ENCODE measurements at places on chromosomes 1 and 21.

DNA sequence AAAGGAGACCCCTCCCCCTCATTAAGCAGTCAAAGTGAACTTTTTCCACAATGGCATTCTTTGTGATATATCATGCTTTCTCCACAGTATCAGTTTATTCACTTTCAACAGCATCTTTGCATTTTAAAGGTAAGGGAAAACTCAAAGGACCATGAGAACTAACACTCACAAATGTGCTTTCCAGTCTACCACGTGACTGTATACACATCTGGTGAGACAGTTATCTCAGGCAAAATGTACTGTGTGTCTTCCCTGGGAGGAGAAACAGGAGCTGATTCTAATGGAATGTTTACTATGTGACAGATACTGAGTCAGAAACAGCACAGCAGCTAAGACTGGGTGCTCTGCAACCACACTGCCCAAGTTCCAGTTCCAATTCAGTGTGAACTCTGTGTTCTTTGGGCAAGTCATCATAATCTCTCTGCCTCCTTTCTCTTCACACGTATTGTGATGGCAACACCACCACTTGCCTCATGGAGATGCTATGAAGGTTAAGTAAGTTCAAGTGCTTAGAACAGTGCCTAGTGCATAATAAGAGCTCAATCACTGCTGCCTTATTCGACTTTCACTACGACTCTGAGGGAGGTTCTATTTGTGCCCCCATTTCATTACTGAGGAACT lies 79.0 kb downstream of the SLC45A1 start:
- peak; percentile 43 for DNase-seq

- DNase-seq: no peak
Measured at GRCh38 chr1:47703981-47704596, 266.2 kb downstream of the FOXD2 start.

GRCh38 chr1:235708390-235708962 lies 58.9 kb upstream of the GNG4 start:
- DNase-seq: no peak

- peak; percentile 51 for DNase-seq
Measured at GRCh38 chr1:86429835-86430234, 5.9 kb downstream of the CLCA2 start.

DNA sequence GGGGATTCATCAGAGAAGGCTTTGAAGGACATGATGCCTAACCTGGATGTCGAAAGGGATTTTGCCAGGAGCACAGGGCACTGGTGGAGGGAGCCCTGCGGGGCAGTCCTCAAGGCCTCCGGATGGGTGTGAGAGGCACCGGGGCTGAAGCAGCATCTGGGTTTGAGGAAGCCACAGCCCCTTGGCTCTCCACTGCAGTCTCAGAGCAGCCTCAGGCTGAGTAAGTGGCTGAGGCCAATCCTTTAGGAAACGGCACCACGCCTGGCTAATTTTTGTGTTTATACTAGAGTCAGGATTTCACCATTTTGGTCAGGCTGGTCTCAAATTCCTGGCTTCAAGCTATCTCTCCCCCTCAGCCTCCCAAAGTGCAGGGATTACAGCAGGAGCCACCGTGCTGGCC lies 12.0 kb downstream of the ERVH48-1 start:
- DNase-seq: no peak

DNA sequence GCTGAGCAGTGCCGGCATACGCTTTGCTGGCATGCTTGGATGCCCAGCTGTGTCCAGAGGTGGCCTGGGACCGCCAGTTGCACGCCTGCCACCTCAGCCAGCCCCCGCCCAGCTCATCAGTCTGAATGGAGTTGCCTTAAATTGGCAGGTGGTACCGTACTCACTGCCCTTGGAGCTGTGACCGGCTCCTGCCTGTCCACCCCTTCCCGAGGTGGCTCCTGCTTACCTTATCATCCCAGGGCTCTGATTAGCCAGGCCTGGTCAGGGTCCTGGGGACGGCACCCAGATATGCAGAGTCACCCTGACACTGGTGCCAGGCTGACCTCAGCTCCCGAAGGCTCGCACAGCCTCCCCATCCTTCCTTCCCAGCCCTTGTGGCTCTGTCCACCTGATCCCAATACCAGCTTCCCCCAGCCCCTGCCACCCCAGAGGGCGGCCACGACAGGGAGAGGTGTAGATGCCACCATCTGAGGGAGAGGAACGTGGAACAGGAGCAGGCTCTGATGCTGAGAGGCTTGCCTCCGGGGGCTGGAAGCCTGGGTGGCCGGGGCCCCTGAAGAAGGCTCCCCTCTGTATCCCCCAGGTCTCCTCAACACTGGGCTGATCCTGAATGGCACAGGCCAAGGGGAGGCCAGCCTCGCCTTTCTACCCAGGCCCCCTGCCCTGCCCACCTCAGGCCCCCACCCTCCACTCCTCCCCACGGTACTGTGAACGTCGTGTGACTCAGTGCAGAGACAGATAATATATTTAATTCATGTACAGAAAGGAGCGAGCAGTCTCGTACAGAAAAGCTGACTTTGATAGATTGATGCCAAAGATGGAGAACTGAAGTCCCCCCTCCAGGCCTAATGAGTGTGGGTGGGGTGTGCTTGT lies 27.8 kb downstream of the CDK18 start:
- DNase-seq: no peak

- DNase-seq: no peak
Measured at GRCh38 chr1:10516925-10517676, 42.4 kb downstream of the PEX14 start.

- no peak for DNase-seq
Measured at GRCh38 chr1:84247425-84248220, 53.9 kb upstream of the SAMD13 start.

DNA sequence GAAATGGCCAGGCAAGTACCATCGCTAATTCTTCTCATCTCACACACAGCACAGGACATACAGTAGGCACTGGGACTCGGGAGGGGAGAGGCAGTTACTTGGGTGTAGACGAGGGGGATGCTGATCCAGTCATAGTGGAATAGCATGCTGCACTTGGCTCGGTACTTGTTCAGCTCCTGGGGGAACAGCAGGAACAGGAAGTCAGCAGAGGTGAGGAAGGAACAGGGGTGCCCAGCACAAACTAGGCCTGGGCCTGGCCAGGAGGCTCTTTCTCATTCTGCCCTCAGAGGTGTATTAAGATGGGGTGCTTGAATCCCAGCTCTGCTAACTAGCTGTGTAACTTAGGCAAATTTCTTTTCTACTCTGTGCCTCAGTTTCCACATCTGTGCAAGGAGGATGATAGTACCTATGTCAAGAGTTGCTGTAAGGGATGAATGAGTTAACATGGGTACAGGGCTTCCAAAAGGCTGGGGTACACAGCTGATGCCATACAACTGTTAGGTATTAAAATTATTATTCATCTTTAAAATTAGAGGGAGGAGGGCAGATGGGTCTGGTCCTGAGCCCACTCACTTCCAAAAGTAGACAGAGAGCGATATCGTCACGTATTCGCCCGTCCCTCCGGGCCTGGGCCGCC lies 2.4 kb downstream of the BEST4 start:
- no peak for DNase-seq

DNA sequence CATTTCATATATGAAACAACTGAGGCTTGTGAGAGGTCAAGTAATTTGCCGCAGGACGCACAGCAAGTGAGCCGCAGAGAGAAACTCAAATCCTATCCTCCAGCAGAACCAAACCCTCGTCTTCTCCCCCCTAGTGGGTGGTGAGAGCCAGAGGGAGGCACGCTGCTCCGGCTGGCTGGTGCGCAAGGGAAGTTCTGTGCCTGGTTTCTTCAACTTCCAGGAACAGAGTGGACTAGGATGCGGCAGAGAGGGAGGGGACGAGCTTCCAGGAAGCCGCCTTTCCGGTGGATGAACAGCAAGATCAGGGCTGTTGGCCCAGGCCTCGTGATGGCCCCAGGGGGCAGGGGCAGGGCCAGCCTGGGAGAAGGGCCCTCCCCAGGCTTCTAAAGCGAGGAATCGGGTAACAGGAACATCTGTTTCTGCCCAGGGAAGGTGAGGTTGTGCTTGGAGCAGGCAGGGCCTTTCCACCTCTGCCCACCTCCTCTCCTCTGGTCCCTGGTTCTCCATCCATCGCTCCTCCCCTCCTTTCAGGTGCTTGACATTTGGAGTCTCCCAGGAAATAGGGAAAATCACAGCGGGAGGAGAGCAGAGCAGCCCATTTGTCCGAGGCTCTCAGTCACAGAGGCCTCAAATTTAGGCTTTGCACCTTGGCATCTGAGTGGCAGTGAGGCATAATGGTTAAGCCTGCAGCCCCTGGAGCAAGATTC lies 16.8 kb upstream of the PDIK1L start:
- peak; percentile 31 for DNase-seq

- DNase-seq: no peak
Measured at GRCh38 chr1:227120826-227121225, 180.7 kb downstream of the COQ8A start.

DNA sequence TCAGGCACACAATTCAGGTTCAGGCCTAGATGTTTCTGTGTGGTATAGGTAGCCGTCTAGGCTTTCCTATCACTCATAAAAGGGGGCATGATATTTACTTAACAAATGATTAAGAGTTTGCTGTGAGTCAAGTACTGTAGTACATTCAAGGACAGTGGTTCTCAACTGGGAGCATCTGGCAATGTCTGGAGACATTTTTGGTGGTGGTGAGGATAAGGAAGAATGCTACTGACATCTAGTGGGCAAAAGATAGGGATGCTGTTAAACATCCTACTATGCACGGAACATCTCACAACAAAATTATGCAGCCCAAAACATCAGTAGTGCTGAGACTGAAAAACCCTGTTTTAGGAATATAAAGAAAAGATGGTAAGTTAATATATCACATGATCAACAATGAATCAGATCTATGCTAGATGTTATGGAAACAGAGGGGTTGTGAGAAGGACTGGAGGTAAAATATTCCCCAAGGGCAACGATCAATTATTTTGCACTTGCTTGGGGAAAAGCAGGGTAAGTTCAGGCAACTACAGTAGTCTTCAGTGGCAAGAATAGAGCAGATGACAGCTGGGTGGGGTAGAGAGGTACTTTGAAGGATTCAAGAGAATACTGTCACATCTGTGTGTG lies 4.9 kb downstream of the DNTTIP2 start:
- peak; percentile 41 for DNase-seq

- DNase-seq: no peak
Measured at GRCh38 chr1:205118752-205119151, 3.0 kb downstream of the RBBP5 start.

- DNase-seq: no peak
Measured at GRCh38 chr1:110035236-110035752, 870 bp downstream of the STRIP1 start.

- DNase-seq: no peak
Measured at GRCh38 chr21:19228226-19228625, 824.6 kb upstream of the TMPRSS15 start.

DNA sequence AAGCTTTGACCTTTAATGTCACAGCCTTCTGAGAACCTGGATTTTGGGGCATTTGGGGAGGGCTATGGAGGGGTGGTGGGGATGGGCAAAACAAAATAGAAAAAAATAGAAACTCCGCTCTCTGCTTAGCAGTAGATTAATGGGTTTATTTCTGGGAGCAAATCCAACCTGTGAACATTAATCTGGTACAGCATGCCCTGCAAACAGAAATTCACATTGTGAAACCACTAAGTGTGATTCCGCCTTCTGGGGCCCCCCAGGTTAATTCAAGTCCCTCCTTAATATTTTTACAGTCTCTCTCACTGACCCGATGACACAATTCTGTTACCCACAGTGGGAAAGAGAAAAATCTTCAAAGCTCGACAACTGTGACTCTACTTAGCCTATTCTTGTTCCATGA lies 76.4 kb downstream of the TIAM1 start:
- DNase-seq: no peak

- DNase-seq: no peak
Measured at GRCh38 chr1:35475856-35476674, 81.1 kb downstream of the KIAA0319L start.

DNA sequence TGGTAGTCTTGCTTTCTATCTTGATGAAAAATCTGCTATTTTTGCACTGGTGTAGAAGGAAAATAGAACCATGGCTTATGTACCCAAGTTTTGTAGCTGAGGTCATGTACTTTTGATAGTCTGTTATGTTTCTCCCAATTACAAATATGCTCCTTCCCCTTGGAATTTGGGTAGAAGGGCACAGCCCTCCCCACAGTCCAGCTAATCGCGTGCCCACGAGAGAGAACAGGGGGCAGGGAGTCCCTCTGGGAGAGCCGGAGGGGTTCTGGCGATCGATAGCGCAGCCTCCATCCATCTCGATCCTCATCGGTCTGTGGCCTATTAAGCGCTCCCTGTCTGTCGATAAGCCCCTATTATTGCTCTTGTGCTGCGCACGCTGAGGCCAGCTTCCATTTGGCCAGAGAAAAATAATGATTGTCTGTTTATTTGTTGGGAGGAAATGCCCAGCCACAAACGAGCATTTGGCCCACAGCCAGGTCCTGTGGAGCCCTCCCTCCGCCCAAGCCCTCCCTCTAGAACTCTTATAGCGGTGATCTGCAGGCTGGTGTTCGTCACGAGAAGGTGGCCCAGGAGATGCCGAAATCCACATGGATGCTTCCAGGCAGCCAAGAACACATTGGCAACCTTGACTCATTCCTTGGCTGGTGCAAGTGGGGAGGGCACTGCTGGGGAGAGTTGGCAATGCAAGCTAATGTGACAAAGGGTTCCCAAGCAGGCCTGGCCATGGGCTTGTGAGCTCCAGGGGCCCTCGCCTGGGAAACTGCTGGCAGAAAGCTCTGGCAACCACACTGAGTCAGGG lies 134.7 kb upstream of the TNR start:
- DNase-seq: peak; percentile 83

DNA sequence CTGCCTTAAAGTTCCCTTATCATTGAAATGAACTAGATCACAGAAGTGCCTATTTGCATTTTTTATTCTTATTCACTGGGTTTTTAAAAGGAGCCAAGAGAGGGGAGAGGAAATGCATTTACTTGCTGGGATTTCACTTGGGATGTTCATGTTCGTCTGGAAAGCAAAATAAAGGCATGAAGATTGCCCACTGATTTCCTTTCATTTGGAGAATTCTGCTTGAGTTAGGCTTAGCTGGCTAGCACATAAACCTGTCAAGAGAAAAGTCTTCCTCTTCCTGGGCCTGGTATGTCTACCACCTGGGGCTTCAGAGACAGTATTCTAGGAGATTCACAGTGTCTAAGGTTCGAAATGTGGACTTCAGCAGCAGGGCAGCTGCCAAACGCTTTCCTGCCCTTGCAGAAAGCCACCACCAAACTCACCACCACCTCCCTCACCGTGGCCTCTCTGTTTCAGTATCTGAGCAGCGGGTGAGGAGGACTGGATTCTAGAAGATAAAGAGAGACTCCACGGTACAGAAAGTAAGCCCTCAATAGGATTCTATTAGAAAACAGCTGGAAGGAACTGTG lies 44.5 kb downstream of the HIVEP3 start:
- no peak for DNase-seq

DNA sequence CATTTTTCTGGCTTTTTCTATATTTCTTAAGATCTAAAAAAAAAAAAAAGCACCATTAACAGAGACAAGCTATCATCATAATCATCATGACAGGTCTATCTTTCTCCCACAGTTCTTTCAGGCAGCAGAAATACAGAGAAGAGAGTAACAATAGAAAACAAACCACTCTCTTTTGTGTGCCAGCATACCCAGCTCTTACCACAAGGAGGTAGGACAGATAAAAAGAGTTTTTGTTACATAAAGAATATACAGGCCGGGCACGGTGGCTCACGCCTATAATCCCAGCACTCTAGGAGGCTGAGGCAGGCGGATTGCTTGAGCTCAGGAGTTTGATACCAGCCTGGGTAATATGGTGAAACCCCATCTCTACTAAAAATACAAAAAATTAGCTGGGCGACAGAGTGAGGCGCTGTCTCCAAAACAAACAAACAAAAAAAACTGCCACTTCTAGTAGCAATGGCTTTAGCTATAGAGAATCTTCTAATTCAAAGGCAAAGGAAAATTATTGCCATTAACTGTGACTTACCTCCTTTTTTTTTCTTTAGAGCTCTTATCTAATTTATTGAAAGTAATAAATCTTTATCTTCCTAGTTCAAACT lies 39.7 kb downstream of the ANKRD13C start:
- peak; percentile 4 for DNase-seq

All from Ammon's horn (tissue), 1 donor.